CD4-positive, CD25-positive, alpha-beta regulatory T cell (primary cell): ENCODE measurements at places on chromosomes 5 and 9. TPM values are rescaled to one million over a fixed set of nuclear protein-coding genes. Genes with fewer than 3 reads are reported as not detected.
A peak's percentile ranks its signal among the peaks of the same experiment; 100 is the strongest.

Gene INSL4
- not detected for total RNA-seq

Gene PHF24
- total RNA-seq: not detected

Gene PCDHGC4
- total RNA-seq: not detected

Gene TLX3
- not detected for total RNA-seq

Gene RPL37
- 1,729 TPM for total RNA-seq

Gene PCDHA6
- total RNA-seq: not detected

Gene FAM78A
- 95.6 TPM for total RNA-seq

Gene MSX2
- 0.79 TPM for total RNA-seq

Gene SMIM15
- 15.9 TPM for total RNA-seq

Gene CPEB4
- total RNA-seq: 42.7 TPM

Gene FRMPD1
- total RNA-seq: not detected

- no peak overlapping the region for H3K4me3 ChIP-seq
- no peak for DNase-seq
- no peaks in the 10 kb centered on the region for H3K36me3 ChIP-seq
- H3K4me1 ChIP-seq: no peaks in the 10 kb centered on the region
- H3K27ac ChIP-seq: no peak overlapping the region
- no peaks in the 10 kb centered on the region for H3K27me3 ChIP-seq
Observed at GRCh38 chr5:164301708-164302107, 796.3 kb downstream of the MAT2B start.

GRCh38 chr9:4774209-4774608, 18.5 kb upstream of the RCL1 start:
- H3K4me1 ChIP-seq: no peaks in the 10 kb centered on the region
- no peak overlapping the region for H3K27ac ChIP-seq
- no peaks in the 10 kb centered on the region for H3K27me3 ChIP-seq
- DNase-seq: no peak
- no peak overlapping the region for H3K4me3 ChIP-seq
- H3K36me3 ChIP-seq: no peaks in the 10 kb centered on the region

- no peak overlapping the region for H3K4me3 ChIP-seq
- H3K27me3 ChIP-seq: no peaks in the 10 kb centered on the region
- no peaks in the 10 kb centered on the region for H3K4me1 ChIP-seq
- no peak overlapping the region for H3K27ac ChIP-seq
- H3K36me3 ChIP-seq: no peaks in the 10 kb centered on the region
- no peak for DNase-seq
Observed at GRCh38 chr9:3455094-3455493, 70.7 kb downstream of the RFX3 start.

GRCh38 chr5:122545986-122546385, 228.9 kb upstream of the SNX2 start:
- no peaks in the 10 kb centered on the region for H3K36me3 ChIP-seq
- H3K4me3 ChIP-seq: no peak overlapping the region
- DNase-seq: no peak
- H3K27ac ChIP-seq: no peak overlapping the region
- H3K4me1 ChIP-seq: no peaks in the 10 kb centered on the region

DNA sequence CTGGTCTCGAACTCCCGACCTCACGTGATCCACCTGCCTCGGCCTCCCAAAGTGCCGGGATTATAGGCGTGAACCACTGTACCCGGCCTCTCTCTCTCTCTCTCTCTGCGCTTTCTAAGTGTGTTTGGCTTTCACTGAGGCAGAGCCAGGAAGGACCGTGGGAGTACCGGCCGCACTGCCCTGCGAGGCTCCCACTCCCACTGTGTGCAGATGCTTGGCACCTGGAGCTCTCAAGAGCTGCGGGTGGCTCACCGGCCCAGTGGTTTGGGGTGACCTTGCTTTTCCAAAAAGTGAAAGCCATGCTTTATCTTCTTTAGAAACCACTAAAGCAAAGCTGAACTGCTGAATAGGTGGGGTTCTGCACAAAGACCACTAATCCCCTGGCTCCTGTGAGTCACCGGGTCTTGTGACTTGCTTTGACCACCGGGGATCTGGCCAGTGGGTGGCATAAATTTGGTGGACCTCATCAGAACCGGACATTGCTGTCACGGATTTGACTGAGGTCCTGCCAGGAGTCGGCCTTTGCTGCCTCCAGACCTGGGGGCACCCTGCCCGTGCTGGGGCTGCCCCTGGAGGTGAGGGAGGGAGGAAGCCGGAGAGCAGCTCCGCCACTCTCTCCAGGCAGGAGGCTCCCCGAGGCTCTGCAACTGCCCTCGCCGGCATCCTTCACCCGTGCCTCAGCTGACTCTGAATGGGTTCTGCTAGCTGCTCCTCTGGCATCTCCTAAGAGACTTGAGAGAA, 228.9 kb downstream of the FANCC start:
- H3K4me3 ChIP-seq: no peak overlapping the region
- H3K27ac ChIP-seq: no peak overlapping the region
- H3K4me1 ChIP-seq: no peaks in the 10 kb centered on the region
- no peaks in the 10 kb centered on the region for H3K36me3 ChIP-seq

GRCh38 chr5:95440825-95441224, 49.7 kb downstream of the FAM81B start:
- H3K4me3 ChIP-seq: no peak overlapping the region
- peaks cover 6% of the 10 kb centered on the region for H3K27me3 ChIP-seq
- H3K27ac ChIP-seq: no peak overlapping the region
- DNase-seq: no peak
- H3K36me3 ChIP-seq: no peaks in the 10 kb centered on the region

- H3K36me3 ChIP-seq: no peaks in the 10 kb centered on the region
- no peak overlapping the region for H3K27ac ChIP-seq
- no peak overlapping the region for H3K4me3 ChIP-seq
Observed at GRCh38 chr5:153551537-153552079, 61.1 kb downstream of the GRIA1 start.

- no peak overlapping the region for H3K27ac ChIP-seq
- peak overlapping the region; percentile 51 for H3K4me3 ChIP-seq
Observed at GRCh38 chr9:134136996-134137299, 1.1 kb downstream of the WDR5 start.

DNA sequence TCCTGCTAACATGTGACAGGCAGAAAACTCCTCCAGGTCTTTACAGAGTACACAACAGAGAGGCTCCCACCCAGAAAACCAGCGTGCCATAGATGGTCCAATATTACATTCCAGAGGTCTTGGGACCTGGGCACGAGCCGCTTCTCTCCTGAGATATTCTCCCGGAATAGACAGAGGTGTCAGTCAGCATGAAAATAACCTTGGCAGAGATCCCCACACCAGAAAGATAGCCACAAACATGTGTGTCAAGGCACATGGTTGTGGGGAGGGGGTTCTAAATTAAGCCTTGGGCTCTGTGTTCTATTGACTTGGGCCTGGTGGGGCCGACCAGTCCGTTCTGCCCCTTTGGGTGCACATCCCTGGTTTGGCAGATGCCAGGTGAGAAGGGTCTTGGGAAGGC, 78.4 kb downstream of the BOD1 start:
- no peaks in the 10 kb centered on the region for H3K4me1 ChIP-seq
- no peaks in the 10 kb centered on the region for H3K27me3 ChIP-seq
- H3K4me3 ChIP-seq: no peak overlapping the region
- no peaks in the 10 kb centered on the region for H3K36me3 ChIP-seq
- no peak for DNase-seq

- H3K4me3 ChIP-seq: no peak overlapping the region
- H3K27me3 ChIP-seq: no peaks in the 10 kb centered on the region
- DNase-seq: no peak
- no peaks in the 10 kb centered on the region for H3K4me1 ChIP-seq
- H3K27ac ChIP-seq: no peak overlapping the region
Observed at GRCh38 chr5:168186289-168187074, 105.0 kb upstream of the WWC1 start.

GRCh38 chr5:146860213-146860893, 18.2 kb downstream of the PPP2R2B start:
- no peaks in the 10 kb centered on the region for H3K4me1 ChIP-seq
- no peak overlapping the region for H3K27ac ChIP-seq
- no peak overlapping the region for H3K4me3 ChIP-seq
- no peaks in the 10 kb centered on the region for H3K27me3 ChIP-seq
- H3K36me3 ChIP-seq: no peaks in the 10 kb centered on the region
- DNase-seq: no peak

- no peaks in the 10 kb centered on the region for H3K36me3 ChIP-seq
- DNase-seq: peak; percentile 30
- H3K27me3 ChIP-seq: peaks cover 27% of the 10 kb centered on the region
- no peak overlapping the region for H3K27ac ChIP-seq
- H3K4me3 ChIP-seq: no peak overlapping the region
Observed at GRCh38 chr5:136082390-136083193, 50.1 kb upstream of the SMAD5 start.

GRCh38 chr5:132459983-132460838, 30.4 kb downstream of the IRF1 start:
- peaks cover 5% of the 10 kb centered on the region for H3K36me3 ChIP-seq
- DNase-seq: peak; percentile 58
- H3K27me3 ChIP-seq: no peaks in the 10 kb centered on the region
- H3K4me3 ChIP-seq: peak overlapping the region; percentile 35

- no peaks in the 10 kb centered on the region for H3K4me1 ChIP-seq
- no peak overlapping the region for H3K27ac ChIP-seq
- H3K27me3 ChIP-seq: no peaks in the 10 kb centered on the region
- no peaks in the 10 kb centered on the region for H3K36me3 ChIP-seq
Observed at GRCh38 chr5:108259306-108259705, 122.6 kb downstream of the FBXL17 start.

GRCh38 chr9:112007575-112008240, 111.1 kb downstream of the UGCG start:
- H3K4me3 ChIP-seq: no peak overlapping the region
- no peaks in the 10 kb centered on the region for H3K36me3 ChIP-seq
- no peaks in the 10 kb centered on the region for H3K27me3 ChIP-seq
- DNase-seq: no peak
- H3K4me1 ChIP-seq: peaks cover 30% of the 10 kb centered on the region

DNA sequence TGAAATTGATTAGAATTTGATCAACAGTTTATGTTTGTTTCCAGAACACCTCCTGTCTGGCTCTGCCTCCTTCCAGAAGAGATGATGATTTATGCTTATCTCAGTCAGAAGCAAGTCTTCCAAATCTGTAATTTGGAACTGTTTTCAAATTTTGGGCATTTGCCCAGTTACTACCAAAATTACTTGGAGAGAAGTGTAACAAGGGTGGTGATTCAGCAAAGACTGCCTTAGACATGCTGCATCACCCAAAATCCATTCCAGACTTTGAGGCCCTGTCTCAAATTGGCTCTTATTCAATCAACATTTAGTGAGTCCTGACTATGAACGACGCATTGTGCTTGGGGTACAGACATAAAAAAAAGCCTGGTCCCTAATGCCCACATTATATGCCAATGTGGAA, 89.4 kb downstream of the SH3TC2 start:
- no peak overlapping the region for H3K27ac ChIP-seq
- no peak for DNase-seq
- H3K4me3 ChIP-seq: no peak overlapping the region
- no peaks in the 10 kb centered on the region for H3K36me3 ChIP-seq
- peaks cover 3% of the 10 kb centered on the region for H3K27me3 ChIP-seq
